Fibroblast of villous mesenchyme (primary cell): ENCODE measurements at places on chromosomes 11 and 22.

- no peak for DNase-seq
Measured at GRCh38 chr22:44693756-44694155, 8.2 kb upstream of the PRR5 start.

- DNase-seq: peak; percentile 57
Measured at GRCh38 chr22:43289976-43290721, 53.0 kb downstream of the SCUBE1 start.

GRCh38 chr11:27977031-27977430 lies 130.9 kb downstream of the KIF18A start:
- DNase-seq: no peak

- no peak for DNase-seq
Measured at GRCh38 chr11:115984228-115984627, 480.0 kb upstream of the CADM1 start.

DNA sequence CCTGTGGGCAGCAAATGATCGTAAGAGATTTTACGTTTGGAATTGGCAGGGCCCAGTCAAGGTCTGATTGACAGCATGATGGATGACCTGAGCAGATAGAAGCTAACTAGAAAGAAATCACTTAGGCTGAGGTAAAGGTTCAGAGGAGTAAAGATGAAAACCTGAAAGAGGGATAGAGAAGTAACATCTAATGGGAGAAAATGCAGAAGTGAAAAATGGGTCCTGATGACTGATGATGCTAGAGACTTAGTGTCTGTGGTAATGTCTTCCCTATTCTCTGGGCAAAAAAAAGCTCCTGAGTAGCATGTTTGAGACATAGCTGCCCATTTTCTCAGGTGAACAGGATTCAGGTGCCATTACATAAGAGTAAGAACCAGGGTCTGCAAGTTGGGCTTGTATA lies 628.8 kb upstream of the ANO5 start:
- DNase-seq: no peak

- no peak for DNase-seq
Measured at GRCh38 chr11:47800759-47801158, 33.6 kb upstream of the FNBP4 start.

- DNase-seq: peak; percentile 17
Measured at GRCh38 chr11:115333121-115333520, 171.1 kb downstream of the CADM1 start.

GRCh38 chr11:91922846-91923245 lies 301.8 kb upstream of the FAT3 start:
- no peak for DNase-seq

- no peak for DNase-seq
Measured at GRCh38 chr11:70494559-70495350, 96.4 kb downstream of the CTTN start.

GRCh38 chr11:58524232-58525036 lies 16.5 kb upstream of the OR5B21 start:
- DNase-seq: peak; percentile 86

DNA sequence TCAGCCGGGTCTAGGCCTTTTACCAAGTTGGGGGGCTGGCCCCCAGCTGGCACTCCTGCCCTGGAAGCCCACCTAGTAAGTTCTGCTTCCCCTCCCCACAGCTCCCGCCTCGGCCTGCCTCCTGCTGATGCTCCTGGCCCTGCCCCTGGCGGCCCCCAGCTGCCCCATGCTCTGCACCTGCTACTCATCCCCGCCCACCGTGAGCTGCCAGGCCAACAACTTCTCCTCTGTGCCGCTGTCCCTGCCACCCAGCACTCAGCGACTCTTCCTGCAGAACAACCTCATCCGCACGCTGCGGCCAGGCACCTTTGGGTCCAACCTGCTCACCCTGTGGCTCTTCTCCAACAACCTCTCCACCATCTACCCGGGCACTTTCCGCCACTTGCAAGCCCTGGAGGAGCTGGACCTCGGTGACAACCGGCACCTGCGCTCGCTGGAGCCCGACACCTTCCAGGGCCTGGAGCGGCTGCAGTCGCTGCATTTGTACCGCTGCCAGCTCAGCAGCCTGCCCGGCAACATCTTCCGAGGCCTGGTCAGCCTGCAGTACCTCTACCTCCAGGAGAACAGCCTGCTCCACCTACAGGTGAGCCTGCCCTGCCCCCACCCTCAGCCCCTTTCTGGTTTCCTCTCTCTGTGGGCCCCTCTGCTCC lies 7.3 kb downstream of the RTN4RL2 start:
- DNase-seq: no peak

- DNase-seq: no peak
Measured at GRCh38 chr11:30326114-30326778, 3.3 kb downstream of the ARL14EP start.

GRCh38 chr11:17432002-17432401 lies 43.5 kb upstream of the KCNJ11 start:
- no peak for DNase-seq

- DNase-seq: no peak
Measured at GRCh38 chr11:59088162-59088561, 2.1 kb downstream of the GLYATL1B start.

DNA sequence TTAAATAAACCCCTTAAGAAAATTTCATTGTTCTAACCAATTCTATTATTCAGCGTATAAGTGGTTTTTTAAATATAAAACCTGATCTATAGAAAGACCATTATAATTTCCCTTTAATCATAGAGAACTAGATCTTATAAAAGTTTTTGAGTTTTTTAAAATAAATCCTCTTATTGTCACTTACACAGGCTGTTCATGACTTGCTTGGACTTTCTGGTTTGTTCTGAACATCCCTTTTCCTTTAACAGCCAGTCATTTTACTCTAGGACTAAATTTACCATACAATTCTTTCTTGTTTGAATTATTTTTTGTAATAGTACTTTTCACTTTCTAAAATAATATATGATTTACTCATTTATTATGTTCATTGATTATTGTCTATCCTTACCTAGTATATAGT lies 4.7 kb downstream of the NXPE2 start:
- no peak for DNase-seq

GRCh38 chr22:31346255-31346732 lies at the start of gene PATZ1:
TSS of gene PATZ1 (minus strand) at chr22:31346346. CDS start at chr22:31345602, 744 bp downstream.
- DNase-seq: peak; percentile 81

DNA sequence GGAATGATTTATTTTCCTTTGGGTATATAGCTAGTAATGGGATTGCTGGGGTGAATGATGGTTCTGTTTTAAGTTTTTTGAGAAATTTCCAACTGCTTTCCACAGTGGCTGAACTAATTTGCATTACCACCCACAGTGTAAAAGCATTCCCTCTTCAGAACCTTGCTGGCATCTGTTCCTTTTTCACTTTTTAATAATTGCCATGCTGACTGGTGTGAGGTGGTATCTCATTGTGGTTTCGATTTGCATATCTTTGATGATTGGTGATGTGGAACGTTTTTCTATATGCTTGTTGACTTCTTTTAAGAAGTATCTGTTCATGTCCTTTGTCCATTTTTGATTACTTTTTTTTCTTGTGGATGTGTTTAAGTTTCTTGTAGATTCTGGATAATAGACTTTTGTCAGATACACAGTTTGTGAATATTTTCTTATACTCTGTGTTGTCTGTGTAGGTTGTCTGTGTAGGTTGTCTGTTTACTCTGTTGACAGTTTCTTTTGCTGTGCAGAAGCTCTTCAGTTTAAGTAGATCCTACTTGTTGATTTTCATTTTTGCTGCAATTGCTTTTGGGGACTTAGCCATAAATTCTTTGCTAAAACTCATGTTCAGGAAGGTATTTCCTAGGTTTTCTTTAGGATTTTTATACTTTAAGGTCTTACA lies 291.8 kb upstream of the DDI1 start:
- DNase-seq: no peak

DNA sequence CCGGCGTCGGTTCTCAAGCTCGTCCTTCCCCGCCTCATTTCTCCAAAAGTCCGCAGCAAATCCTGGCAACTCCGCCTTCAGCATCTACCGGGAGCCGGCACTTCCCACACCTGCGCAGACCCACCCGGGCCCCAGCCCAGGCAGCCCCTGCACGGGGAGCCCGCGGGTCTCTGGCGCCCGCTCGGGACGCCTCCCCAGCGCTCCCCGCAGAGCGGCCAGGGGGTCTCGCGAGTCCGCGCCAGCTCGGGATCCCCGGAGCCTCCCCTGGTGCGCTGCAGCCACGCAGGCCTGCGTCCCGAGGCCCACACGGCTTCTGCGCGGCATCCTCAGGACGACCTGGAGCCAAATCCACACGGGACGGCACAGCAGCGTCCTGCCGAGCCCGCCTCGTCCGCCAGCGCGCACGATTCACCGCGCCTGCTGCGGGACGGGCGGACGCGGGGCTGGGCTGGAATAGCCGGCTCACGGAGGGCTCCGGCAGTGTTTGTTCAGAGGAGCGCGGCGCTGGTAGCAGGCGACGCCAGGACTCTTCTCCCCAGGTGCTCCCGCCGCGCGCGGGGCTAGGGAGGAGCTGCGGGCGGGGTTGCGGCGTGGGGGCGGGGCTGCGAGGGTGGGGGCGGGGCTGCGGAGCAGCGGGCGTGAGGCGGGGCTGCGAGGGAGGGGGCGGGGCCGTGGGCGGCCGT lies 816 bp upstream of the PHRF1 start:
- no peak for DNase-seq

GRCh38 chr22:50250555-50251476 lies at the start of gene HDAC10:
TSS of gene HDAC10 (minus strand) at chr22:50251265. CDS start at chr22:50251032, 233 bp downstream.
- DNase-seq: peak; percentile 82

- DNase-seq: peak; percentile 43
Measured at GRCh38 chr22:40414311-40414710, 43.9 kb downstream of the SGSM3 start.

DNA sequence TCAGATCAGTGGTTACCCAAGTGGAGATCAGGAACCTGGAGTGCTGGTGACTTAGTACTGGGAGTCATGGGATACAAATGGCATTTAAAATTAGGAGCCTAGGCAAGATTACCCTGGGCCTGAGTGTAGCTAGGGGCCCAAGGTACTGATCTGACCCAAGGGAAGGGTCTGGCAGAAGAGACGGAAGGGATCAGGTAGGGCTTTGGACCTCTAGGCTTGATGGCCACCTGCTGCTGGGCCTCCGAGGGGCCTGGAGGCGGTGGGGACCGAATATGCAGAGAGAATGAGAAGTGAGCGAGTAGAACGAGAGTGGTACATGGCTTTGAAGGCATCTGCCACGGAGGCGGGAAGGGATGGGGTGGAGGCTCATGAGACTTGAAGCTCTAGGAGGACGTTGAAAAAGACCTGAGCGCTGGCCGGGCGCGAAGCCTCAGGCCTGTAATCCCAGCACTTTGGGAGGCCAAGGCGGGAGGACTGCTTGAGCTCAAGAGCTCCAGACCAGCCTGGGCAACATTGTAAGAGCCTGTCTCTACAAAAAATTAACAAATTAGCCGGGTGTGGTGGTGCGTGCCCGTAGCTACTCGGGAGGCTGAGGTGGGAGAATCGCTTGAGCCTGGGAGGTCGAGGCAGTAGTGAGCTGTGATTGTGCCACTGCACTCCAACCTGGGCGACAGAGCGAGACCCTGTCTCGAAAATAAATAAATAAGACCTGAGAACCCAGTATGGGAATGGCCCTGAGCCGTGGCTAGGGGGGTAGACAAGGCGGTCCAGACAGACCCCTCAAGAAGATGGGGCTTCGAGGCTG lies 563 bp upstream of the PPIL2 start:
- no peak for DNase-seq
